ENCODE measurements at places on chromosomes 2 and 18. TPM values are rescaled to one million over a fixed set of nuclear protein-coding genes. Genes with fewer than 3 reads are reported as not detected.

- no peaks in the 10 kb centered on the region for H3K36me3 ChIP-seq
- no peak overlapping the region for H3K27ac ChIP-seq
- no peaks in the 10 kb centered on the region for H3K27me3 ChIP-seq
- peaks cover 16% of the 10 kb centered on the region for H3K4me1 ChIP-seq
- DNase-seq: no peak
- no peak overlapping the region for H3K4me3 ChIP-seq
Observed at GRCh38 chr2:215912299-215912842, 101.0 kb downstream of the MREG start.

DNA sequence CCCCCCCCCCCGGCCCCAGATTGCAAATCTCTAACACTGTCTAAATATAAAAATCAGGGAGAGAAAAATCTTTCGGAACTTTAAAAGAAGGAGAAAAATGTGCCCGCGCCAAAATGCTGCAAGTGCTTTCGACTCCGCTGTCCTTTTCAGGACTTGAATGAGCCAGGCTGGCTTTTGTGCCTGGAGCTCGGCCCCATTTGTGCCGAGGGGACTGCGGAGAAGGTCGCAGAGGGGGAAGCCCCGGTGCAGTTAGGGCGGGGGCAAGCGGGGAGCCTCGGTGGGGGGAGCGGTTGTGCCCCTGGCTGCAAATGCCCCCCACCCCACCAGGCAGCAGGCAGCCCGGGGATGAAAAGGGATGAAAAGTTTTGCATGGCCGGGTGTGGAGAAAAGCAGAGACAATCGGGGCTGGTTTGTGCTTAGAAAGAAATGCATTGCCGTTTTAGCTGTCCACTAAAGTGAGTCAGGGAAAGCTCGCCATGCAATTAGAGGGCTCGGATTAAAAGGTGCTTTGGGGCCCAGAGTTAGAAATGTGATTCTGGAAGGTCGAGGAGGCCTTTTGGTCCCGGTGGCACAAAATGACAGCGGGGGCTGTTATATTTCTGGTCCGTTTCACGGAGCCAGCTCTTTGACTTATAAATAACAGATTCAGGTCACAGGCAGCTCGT is 1.6 kb downstream of the INHBB start:
- no peak for DNase-seq
- H3K36me3 ChIP-seq: no peaks in the 10 kb centered on the region
- H3K27ac ChIP-seq: no peak overlapping the region
- peaks cover 28% of the 10 kb centered on the region for H3K4me1 ChIP-seq
- peaks cover 38% of the 10 kb centered on the region for H3K27me3 ChIP-seq
- H3K4me3 ChIP-seq: no peak overlapping the region

- H3K4me3 ChIP-seq: no peak overlapping the region
- DNase-seq: no peak
- H3K27ac ChIP-seq: peak overlapping the region; percentile 43
- H3K4me1 ChIP-seq: peaks cover 17% of the 10 kb centered on the region
- H3K27me3 ChIP-seq: no peaks in the 10 kb centered on the region
- H3K36me3 ChIP-seq: no peaks in the 10 kb centered on the region
Observed at GRCh38 chr2:218091746-218092145, 22.7 kb downstream of the RUFY4 start.

DNA sequence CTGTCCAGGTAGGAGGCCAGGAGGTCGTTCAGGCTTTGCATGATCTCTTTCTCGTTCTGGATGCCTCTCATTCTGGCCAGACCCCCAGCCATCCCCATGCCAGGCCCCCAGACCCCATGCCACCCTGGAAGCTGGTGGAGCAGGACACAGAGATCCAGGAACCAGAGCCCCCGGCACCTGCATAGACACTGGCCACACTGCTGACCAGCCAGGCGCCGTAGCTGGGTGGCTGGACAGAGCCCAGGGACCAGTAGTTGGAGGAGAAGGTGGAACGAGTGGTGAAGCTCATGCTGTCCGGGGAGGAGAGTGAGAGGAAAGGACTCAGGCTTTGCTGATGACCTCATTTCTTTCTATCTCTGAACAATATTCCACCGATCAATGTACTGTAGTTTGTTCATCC is 35.5 kb downstream of the SLC4A5 start:
- H3K27me3 ChIP-seq: no peaks in the 10 kb centered on the region
- no peaks in the 10 kb centered on the region for H3K4me1 ChIP-seq
- no peak overlapping the region for H3K4me3 ChIP-seq
- DNase-seq: no peak
- H3K27ac ChIP-seq: no peak overlapping the region

DNA sequence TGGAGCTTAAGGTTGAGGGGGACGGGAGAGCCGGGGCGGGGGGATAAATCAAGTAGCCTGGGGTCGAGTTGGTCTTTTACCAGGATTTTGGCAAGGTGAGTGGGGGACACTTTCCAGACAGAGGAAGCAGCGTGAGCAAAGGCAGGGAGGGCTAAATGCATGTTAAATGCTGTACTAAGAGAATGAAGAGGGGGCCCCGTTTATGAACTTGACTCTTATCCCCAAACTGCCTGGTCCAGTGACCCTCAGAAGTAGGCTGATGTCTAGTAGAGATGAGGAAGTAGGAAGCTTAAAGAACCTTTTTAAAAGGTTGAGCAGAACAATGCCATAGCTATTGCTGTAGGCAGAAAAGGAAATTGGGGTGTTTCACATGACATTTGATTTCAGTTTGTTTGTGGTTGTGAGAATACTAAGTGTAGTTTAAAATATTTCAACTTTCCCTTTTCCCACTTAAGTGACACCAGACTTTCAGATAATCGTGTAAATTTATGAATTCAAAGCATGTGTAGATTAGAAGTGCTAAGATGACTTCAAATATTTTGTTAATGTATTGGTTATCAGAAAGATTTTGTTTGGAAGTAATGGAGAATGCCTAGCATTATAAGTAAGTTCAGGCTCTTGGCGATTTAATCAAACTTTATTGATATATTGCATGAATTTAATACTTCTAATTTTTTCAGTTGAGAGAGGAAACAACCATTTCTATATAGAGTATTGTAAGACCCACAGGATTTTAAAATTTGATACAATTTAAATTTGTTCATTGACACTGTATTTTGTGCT is 1.8 kb downstream of the REL start:
- peak overlapping the region; percentile 100 for H3K4me3 ChIP-seq
- DNase-seq: peak; percentile 77
- peak overlapping the region; percentile 99 for H3K27ac ChIP-seq
- H3K36me3 ChIP-seq: no peaks in the 10 kb centered on the region

Gene TTC27
- 4.0 TPM for polyA plus RNA-seq

Gene IL36RN
- not detected for polyA plus RNA-seq

Data from CD14-positive monocyte (primary cell).